ENCODE measurements at places on chromosomes 11 and 22.
A peak's percentile ranks its signal among the peaks of the same experiment; 100 is the strongest.

GRCh38 chr22:48727454-48728058 lies 1100.1 kb downstream of the BRD1 start:
- no peak for DNase-seq

- DNase-seq: no peak
Measured at GRCh38 chr11:56848141-56848809, 99.8 kb upstream of the OR9G4 start.

DNA sequence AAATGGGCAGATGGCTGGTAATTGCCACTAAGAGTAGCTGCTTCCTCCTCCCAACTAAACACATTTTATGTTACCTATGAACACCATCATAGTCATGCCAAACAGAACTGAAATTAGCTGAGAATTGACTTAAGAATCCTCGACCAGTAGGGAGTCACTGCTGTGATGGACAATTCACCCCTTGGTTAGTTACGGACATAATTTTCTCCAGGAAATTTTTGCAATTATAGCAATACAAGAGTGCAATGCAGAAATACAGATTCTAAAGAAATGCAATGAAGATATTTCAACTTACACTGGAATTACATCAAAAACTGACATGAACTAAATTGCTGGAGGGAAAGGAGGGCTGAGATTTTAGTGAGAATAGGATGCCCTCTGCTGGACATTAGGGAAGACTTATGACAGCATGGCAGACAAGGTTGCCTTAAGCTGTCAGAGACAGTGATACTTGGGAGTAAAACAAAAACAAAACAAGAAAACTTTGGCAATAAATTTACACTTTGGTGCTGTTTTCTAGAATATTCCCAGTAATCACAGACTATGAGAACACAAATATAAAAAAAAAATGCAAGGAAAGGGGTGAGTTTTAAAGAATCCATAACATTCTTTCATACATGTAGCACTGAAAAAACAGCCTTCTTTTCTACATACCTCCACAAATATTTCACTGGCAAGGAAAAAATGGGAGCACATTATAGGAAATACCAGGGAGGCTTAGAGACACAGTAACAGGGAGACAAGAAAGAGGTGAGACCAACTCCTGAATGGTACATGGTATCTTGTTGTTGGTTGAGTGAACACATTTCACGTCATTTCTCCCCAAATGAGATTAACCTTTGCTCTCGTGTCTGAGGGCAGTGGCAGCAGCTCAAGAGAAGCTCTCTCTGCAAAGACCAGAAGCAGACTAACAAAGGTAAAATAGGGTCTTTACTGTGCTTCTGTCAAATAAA lies 11.2 kb upstream of the PPP2R1B start:
- DNase-seq: no peak

- no peak for DNase-seq
Measured at GRCh38 chr22:27727673-27728451, 73.7 kb downstream of the MN1 start.

DNA sequence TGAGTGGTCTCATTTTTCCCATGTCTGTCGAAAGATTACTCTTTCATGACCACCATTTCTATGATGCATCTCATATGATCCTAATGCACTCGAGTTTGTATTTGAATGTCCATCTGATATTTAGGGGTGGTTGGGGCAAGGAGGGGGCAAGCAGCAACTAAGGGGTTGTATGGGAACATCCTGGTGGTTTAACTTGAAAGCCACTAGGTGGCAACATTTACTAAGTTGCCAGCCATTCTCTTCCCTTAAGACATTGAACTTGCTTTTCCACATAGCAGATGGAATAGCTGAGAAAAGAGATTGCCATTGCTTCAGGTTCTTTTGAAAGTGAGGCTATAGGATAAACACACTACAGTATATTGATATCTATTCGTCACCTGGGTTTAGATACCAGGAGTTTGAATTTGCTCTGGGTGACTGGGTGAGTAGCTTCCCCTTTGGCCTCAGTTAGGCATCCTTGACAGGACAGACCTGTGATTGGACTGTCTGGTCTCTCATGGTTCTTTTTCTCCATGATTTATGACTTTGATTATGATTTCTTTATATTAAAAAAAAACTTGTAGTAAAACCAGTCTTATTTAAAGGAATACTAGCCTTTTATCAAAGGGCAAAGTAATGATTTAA lies 32.4 kb downstream of the NF2 start:
- no peak for DNase-seq

DNA sequence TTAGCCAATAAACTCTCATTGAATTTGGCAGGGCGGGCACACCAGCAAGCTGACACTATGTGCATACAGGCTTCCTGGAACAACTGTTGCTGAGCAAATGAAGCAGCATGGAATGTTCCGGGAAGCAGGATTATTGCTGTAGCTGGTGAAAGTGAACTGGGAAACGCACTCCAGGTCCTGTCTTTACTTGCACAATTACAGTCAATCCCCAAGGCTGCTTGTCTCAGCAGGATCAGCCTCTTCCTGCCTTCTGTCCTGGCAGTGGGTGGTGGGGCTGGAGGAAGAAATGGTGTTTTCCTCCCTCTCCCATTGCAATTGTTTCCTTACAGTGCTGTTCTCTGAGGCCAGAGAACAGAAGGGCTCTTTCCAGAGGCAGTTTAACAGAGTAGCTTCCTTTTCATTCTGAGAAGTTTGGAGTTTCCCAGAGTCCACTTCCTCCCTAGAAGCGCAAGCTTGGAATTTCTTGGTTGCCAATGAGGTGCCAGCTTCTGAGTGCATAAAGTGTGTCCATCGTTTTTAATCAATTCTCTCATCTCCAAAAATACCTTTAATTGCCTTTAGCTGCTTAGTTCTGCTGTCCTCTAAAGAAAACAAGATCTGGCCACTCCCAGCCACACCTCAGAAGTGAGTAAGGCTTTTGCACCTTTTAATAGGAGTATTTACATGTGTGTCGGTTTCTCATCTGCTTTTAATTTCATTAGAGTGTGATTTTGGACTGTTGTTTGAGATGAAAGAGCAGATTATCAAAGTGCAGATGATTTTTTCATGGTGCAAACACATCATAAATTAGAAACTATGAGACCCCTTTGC lies 19.9 kb downstream of the CD44 start:
- peak; percentile 54 for DNase-seq

DNA sequence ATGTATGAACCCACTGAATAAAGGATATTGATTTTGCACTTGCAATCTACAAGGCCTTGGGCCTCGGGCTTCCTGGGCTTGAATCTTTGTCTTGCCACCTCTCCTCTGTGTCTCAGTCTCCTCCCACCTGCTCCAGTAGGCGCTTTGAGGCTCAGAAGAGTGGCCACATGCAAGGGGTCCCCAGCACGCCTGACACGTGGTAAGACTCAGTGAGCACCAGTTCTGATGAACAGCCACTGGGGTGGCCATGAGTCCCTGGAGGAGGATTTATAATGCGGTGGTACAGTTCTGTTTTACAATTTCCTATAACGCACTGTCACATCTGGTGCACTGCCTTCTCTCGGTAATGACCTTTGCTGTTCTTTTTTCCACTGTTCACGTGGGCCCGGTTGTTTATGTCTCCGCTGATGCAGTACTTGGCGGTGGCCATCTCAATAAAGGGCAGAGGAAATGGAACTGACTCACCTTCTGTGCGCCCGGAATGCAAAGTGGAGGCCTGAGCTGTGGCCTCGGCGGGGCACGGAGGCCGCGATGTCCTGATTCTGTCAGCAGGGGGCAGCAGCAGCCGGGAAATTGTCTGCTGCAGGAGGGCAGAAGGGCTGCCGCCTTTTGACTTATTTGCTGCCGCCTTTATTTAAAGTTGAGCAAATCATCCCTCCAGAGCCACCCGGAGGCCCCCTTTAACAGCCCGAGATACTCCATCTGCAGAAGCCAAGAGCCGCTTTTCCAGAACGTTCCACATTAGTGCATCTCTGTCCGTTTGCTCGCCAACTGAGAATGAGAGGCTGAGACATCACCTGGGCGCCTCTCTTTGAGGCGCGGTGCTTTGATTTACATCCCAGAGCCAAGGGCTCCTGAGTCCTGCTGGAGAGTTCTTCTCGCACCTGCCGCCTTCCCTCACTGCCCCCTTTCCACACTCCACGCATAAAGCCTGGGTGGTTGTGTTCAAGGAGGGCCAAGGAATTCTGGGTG lies 6.0 kb upstream of the IFT27 start:
- DNase-seq: peak; percentile 76

DNA sequence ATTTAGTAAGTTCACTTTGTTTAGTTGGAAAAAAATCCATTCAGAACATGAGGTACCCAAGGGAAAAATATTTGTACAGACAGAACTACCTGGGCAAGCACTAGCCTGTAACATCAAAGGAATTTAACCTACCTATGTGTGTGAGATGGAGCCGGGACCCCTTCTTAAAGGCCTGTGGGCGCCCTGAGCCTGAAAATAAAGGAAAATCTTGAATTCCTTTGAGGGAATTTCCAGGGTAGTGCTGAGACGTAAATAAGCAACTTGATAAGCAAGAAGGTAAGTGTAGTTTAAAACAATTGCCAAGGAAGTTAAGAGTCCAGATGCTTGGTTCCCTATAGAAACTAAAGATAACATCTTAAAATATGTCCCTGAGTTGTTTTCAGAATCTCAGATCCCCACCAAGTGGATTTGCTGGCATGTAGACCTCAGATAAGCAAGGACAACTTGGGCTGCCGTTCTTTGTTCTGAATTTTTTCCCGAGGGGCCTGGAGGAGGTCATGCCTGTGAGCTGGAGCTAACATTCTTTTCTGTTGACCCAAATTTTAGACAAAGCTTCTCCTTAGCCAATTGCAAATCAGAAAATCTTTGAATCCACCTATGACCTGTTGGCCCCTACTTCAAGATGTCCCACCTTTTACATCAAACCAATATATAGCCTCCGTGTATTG lies 31.0 kb downstream of the MED17 start:
- no peak for DNase-seq

- no peak for DNase-seq
Measured at GRCh38 chr11:40397141-40397540, 1062.3 kb downstream of the LRRC4C start.

DNA sequence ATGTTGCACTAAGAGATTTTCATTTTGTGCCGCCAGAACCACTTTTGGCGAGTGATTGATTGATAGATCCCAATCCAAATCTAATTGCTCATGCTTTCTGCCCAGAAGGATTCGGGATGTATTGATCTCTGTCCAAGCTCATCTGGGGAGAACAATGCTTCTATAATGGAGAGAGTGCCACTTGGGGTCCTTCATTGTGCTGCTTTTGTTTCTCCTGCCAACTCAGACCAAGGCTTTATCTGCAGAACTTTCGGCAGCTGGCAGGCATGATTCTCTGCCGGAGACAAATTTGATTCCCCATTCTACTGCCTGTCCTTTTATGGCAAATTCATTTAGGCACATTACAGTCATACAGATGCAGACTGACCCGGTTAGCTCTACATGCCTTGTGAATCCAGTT lies 62.9 kb upstream of the NTM start:
- DNase-seq: no peak

GRCh38 chr11:414318-414857 lies 411 bp downstream of the SIGIRR start:
- DNase-seq: no peak

DNA sequence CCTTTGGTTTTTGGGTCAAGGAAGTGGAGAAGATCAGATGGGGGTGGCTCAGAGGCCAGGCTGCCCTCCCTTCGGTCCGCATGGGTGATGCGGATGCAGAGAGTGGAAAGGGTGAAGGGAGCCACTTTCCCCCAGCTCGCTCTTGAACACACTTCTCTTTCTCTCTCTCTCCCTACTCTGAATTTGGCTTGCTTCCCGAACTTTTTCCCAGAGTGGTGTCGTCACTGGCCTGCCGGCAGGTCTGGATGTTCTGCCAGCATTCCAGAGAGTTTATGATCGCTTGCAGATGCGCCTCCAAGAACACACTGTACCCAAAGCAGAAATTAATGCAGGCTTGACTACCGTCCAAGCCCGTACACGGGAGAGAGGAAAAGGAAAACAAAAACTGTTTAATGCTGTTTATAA lies 103.2 kb downstream of the ZBTB16 start:
- DNase-seq: peak; percentile 89

DNA sequence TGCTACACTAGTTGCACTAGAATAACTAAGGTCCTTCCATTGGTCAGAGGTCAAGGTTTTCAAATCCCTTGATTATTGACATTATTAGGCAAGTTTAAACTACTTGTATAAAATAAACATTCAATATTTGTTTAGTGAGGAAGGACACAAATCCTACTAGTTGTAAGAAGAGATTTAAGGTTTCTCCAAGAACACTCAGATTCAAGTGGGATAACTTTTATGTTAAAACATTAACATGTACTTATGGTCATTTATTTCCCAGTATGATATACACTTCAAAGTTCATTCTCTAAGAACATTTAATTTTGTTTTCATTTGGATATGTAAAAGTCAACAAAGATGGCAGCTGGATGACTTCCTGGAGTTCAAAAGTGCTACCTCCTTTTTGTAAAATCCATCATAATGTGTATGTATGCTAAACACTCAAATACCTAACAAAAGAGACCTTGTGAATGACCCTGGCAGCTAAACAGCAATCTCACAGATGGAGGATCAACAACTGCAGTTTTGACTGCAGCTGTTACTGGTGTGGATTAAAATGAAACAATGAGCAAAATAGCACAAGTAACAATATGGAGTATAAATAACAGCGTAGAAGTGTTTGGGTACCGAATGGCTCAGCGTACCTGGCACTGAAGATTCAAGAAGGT lies 1.5 kb downstream of the CCDC90B start:
- no peak for DNase-seq

- DNase-seq: no peak
Measured at GRCh38 chr11:63612181-63612580, 2.1 kb downstream of the PLAAT3 start.

DNA sequence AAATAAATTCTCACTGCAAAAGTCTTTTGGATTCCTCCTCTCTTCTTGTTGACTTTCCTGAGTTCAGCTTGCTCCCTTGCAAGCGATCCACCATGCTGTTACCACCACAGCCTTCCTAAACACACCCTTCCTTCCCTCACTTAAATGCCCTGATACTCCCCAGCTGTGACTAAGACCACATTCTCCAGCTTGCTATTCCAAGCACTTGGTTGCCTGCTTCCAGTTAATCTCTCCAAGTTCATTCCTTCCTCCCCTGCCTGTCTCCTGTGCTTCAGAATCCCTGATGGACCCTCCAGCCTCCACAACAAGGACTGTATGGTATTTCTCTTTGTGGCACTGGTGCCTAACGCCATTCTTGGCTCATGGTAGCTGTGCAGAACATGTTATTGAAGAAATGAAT lies 603.9 kb upstream of the CADM1 start:
- DNase-seq: no peak

- no peak for DNase-seq
Measured at GRCh38 chr11:32039149-32039548, 51.7 kb upstream of the RCN1 start.

GRCh38 chr11:70531281-70532065 lies 133.1 kb downstream of the CTTN start:
- DNase-seq: no peak

GRCh38 chr22:37904572-37905533 lies 1.2 kb upstream of the MICALL1 start:
- DNase-seq: no peak

Data from tibial nerve (tissue), 4 donors.